Vagina (tissue), 2 donors: ENCODE measurements at places on chromosomes 2 and 18.

DNA sequence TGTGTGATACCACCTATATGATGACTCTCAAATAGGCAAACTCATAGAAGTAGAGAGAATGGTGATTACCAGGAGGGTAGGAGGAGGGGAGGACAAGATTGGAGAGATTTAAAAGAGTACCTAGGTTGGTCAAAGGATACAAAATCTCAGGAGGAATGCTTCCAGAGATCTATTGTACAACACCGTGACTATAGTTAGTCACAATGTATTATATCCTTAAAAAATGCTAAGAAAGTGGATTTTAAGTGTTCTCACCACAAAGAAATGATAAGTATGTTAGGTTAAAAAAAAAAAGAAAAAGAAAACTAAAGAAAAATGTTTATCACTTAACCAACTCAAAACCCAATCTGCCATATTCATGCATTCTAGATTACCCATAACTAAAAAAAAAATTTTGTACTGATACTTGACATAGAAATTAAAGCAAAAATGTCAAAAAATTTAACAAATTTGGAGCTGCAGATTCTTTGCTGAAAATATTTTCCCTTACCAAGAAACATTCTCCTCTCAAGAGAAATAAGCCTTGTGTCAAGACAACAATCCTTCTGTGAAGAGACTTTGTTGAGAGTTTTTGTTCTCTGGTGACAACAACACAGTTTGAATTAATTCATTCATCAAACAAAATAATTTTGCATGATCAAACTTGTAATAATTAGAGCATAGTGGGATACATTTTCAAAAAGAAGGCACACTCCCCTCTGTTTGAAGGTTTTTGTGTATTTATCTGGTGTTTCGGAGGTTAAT lies 213.1 kb downstream of the DNER start:
- no peak for DNase-seq

- DNase-seq = peak; percentile 96
These were observed 45.6 kb upstream of the ODC1 start for GRCh38 chr2:10493634-10494281.

- no peak for DNase-seq
These were observed 36.6 kb downstream of the EHBP1 start for GRCh38 chr2:62741954-62742722.

DNA sequence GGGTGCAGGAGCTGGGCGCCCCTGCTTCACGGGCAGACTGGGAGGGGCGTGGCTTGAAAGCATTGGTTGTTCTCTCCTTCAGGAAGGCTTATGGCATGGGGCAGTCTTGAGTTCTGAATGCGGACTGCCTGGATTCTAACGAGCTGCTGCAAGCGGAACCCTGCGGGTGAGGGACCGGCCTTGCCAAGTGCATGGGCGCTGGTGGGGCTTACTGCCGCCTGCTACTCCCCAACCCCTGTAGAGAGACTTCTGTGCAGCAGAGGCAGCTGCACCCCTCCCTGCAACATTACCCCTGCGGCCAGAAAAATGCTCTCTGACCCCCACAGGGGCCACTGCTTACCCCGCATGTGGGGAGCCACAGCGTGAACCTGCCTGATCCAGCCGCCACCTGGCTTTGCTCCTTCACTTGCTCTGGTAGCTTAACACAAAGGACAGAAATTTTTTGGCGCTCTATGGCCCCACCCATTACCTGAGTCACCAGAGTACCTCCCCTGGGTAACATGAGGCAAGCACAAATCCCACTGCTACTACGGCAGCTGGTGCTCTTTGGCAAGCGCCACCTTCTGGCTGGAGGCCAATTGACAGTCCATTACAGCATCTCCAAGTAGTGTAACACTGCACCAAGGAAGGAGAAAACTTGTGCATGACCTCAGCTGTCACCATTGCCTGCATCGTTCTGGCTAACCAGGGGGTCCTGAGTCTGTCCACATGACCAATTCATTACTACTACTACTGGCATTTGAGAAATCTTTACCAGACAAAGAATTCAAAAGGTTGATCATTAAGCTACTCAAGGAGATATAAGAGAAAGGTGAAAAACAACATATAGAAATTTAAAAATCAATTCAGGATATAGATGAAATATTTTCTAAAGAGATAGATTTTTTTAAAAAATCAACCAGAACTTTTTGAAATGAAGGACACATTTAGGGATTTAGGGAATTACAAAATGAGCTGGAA lies 35.4 kb downstream of the MYL12B start:
- DNase-seq = no peak

DNA sequence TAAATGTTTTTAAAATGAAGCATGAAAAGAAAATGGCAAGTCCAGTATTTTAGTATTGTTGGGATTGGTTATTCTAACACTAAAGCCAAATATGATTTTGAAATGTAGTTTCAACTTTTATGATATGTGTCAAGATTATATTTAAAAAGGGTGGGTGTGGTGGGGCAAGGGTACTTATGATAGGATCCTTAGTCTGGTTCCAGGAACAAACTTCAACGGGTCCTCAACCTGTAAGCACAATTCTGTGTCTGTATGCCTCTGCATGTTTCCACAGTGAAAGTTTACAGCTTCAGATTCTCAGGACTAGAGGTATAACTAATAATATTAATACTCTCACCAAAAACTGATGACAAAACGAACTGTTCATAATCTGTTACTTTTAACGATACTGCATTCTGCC lies 5.8 kb downstream of the USP34 start:
- DNase-seq = no peak

GRCh38 chr2:32947484-32948143 lies 861 bp downstream of the LTBP1 start:
- DNase-seq = no peak

- no peak for DNase-seq
These were observed 626 bp downstream of the CAPN10 start for GRCh38 chr2:240586919-240587800.

- DNase-seq = no peak
These were observed 385.2 kb downstream of the CDH7 start for GRCh38 chr18:66136039-66136438.

GRCh38 chr18:23982155-23983079 lies 32.1 kb upstream of the TTC39C start:
- no peak for DNase-seq

DNA sequence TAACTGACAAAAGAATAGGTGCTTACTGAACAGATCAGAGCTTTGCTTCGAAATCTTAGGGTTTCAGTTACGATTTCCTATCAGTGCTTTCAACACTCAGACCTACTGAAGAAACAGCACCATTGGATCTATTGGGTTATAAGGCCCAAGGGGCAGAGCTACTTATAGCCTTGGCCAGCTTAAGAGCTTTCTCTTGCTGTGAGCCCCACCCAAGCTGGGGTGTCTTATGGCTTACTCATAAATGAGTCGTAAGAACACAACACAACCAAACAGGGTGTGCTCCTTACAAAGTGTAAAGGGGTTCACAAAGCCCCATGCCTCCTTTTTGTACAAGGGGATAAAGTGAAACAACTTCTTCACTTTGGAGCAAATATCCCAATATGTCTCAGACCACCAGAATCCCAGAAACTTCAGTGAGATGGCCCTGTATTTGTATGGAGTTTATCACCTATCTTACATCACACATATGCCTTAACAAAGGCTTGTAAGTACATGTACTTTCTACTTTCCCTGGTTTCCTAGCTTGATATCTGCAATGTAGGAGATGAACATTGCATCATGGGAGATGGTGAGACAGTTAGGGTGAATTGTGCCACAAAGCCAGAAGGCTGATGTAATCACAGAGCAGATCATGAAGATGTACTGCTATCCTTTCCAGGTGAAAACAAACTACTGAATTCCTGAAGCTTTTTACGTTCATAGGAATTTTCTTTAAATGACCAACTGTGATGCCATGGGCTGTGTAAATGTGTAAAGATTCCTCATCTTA lies 115.5 kb upstream of the GLI2 start:
- DNase-seq = no peak

GRCh38 chr2:72330652-72331051 lies 183.0 kb upstream of the CYP26B1 start:
- no peak for DNase-seq

DNA sequence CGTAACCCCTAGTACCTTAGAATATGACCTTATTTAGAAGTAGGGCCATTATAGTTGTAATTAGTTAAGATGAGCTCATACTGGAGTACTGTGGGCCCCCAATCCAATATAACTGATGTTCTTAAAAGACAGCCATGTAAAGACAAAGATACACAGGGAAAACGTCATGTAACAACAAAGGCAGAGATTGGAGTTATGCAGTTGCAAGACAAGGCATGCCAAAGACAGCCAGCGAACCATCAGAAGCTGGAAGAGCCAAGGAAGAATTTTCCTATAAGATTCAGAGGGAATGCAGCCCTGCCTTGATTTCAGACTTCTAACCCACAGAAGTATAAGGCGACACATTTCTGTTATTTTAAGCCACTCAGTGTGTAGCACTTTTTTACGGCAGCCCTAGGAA lies 55.9 kb upstream of the TLK1 start:
- DNase-seq = no peak

DNA sequence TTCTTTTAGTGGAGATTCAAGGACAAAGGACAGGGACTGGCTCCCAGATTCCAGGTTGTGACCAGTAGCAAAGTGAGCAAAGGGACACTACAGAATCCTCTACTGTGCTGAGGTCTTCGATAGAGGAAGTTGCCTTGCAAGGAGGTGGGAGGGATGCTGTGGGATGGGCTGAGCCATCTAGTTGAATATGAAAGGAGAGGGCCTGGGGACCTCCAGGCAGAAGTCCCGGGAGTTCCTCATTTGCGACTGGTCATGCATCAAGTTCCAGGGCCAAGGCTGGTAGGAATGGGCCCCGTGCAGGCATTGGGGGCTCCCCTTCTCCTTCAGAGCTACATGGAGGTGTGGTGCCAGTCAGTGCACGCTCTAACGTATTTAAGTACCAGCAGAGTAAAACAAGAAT lies 12.6 kb upstream of the PROM2 start:
- DNase-seq = no peak

- no peak for DNase-seq
These were observed 106.4 kb upstream of the HNMT start for GRCh38 chr2:137857881-137858280.

GRCh38 chr2:13813236-13813635 lies 819.3 kb upstream of the LRATD1 start:
- DNase-seq = no peak

DNA sequence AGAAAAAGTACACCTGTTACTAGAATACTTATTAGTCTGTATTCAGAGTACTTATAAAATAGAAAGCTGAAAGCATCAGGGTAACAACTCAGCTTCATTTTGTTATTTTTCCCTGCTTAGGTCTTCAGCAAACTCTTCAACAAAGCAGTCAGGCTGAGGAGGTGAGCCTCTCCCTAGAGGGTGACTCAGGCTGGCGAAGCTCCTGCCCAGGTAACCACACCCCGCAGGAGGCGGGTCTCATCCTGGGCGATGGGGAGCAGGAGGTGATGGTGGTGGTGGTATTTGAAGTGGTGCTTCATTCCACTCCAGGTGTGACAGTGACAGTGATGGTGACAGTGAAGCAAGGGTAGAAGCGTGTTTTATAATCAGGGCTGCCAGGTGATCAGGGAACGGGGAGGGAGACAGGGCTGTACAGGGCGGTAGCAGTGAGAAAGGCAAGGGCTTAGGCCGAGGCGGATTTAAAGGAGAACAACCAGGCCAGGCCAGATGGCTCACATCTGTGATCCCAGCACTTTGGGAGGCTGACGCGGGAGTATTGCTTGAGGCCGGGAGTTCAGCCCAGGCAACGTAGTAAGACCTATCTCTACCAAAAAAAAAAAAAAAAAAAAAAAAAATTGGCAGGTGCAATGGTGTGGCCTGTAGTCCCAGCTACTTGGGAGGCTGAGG lies 127.1 kb downstream of the SOCS6 start:
- DNase-seq = no peak

- DNase-seq = no peak
These were observed 32.6 kb upstream of the CABLES1 start for GRCh38 chr18:23102493-23103261.

DNA sequence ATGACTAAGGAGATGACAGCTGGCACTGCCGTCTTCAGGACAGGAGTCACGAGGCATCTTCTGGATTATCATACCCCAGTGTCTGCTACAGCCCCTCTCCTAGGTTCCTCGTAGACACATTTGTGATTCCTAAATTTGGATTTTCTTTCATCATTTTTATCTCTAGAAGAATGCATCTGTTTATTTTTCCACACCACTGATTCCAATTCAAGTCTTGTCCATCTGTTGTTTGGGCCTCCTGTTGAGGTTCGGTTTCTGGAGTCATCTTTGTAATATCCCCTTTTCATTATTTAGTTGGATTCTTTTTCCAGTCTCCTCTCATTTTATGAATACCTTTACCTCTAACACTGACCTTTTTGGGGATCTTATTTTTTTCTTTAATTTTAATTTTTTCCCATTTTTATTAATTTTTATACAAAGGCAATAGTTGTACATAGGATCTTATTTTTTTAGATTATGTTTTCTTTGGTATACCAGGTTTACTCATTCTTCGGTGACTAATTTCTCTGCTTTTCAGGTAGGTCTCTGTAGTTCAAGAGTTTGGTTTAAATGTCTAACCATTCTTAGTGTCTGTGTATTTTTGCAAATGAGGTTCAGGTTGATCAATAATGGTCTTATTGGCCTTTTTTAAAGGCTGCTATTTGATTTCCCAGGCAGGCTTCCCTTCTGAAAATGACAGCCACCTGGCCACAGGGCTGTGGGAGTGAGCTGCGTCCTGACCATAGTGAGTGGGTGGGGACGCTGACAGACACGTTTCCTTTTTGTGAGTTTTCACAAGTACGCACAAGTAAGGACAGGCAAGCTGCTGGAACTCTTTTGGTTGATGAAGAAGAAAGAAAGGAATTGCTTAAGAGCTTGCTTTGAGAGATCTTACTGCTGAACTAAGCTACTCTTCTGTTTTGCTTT lies 34.5 kb downstream of the FARP2 start:
- no peak for DNase-seq

GRCh38 chr2:200252265-200253067 lies 54.0 kb upstream of the SPATS2L start:
- no peak for DNase-seq

DNA sequence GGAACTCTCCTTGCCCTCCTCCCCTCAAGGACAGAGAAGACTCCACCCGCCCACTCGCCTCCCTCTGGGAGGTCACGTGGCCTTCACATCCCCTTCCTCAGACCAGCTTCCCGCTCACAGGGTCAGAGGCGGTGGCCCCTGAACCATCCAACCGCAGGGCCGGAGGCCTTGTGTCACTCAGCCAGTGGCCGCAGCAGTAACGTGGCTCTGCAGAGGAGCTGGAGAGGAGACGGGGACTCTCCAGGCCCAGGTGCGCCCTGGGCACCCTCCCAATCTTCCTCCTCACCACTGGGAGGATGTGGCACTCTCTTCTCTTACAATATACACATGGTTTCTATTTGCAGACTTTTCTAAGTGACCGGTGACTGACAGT lies 161.7 kb downstream of the TWIST2 start:
- DNase-seq = no peak

GRCh38 chr2:11187731-11188130 lies 32.5 kb downstream of the SLC66A3 start:
- DNase-seq = no peak

DNA sequence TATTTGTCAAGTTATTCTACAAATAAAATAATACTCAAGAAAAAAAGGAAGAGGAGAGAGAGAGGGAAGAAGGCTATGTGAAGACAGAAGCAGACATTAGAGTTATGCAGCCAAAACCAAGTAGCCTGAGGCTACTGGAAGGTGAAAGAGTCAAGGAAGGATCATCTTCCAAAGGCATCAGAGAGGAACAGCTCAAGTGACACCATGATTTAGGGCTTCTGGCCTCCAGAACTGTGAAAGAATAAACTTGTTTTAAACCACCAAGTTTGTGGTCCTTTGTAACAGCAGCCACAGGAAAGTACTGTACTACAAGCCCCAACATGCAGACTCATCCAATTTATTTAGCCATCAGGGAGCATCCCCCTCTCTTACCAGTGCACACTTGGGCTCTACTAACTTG lies 788.5 kb upstream of the LRRTM1 start:
- DNase-seq = no peak

GRCh38 chr18:22974707-22975106 lies 41.6 kb downstream of the RBBP8 start:
- no peak for DNase-seq
